ENCODE measurements at places on chromosomes 7 and 10.

DNA sequence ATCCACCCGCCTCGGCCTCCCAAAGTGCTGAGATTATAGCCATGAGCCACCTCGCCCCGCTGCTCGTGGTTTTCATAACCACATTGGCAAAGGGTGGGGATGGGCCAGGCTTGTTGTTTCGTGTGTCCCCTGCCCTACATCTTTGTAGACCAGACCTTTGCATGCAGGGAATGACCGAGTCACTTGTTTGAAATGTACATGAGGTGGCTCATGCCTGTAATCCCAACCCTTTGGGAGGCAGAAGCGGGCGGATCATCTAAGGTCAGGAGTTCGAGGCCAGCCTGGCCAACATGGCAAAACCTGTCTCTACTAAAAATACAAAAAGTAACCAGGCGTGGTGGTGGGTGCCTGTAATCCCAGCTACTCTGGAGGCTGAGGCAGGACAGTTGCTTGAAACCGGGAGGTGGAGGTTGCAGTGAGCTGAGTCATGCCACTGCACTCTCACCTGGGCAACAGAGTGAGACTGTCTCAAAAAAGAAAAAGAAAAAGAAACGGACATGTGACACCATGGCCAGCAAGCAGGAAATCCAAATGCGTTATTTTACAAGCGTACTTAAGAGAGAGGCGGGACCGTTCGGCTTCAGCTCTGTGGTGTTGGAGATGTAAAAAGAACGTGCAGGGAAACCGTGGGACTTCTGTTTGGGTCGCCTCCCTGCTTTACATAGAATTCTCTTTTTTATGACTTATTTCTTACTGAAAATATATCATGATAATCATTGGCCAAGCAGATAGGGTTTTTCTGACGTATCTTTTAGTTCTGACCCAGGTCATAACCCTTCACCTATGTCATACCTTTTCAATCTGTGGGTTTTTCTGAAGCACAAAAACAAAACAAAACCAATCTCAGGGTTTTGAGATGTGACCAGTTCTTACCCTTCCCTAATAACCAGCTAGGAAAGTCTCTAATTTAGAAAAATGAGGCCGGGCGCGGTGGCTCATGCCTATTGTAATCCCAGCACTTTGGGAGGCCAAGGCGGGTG lies 45.1 kb downstream of the WIPI2 start:
- DNase-seq: no peak

DNA sequence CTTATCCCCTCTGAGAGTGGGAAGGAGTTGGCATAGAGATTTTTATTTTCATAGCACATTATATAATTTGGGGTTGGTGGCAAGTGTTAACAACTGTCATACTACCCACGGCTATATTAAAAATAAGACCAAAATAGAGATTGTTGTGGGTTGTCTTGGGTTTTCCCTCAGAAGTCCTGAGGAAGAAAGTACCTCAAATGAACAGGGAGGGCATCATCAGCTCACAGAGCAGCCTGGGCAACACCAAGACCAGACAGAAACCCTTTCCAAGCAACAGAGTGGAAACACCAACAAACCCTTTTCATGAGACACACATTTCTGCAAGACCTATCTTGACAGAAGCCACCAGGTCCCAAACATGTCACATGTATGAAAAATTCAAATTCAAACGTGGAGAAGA lies 121.2 kb downstream of the GLI3 start:
- DNase-seq: no peak

GRCh38 chr7:69426705-69427104 lies 171.6 kb upstream of the AUTS2 start:
- no peak for DNase-seq

DNA sequence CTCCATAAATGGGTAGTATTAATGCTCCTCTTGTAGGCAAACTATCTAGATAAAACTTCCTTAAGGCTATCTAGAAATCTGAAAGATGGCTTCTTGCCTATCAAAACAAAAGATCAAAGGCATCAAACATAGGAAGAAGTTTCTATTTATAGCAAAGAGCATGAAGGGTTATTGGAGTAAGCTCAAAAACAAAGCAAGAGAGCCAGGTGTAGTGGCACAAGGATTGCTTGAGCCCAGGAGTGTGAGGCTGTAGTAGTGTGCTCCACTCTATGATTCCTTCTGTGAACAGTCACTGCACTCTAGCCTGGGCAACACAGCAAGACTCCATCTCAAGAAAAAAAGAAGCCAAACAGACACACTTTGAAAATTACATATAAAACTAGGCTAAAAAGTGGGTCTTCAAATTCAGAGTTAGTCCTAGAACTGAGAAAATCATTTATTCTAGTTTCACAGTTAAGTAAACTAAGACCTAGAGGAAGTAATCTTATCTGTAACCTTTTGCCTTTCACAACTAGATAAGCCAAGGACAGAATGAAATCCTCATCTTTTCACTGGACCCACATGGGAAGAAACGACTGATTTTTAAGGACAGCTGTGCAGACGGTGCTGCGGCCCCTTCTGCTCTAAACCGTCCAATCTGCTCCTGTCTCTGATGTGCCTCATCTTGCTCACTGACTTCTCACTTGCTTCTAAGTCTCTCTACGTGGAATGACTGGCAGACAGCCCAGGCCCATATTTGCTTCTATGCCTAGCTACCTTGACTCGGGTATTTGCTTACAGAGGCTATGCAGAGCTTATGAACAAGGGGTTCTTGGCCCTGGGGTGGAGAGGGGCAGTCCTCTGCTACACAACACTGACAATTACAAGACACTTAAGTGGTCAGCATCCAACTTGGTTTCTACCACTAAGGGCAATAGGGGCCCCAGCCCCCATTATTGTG lies 50.0 kb downstream of the ESYT2 start:
- no peak for DNase-seq

DNA sequence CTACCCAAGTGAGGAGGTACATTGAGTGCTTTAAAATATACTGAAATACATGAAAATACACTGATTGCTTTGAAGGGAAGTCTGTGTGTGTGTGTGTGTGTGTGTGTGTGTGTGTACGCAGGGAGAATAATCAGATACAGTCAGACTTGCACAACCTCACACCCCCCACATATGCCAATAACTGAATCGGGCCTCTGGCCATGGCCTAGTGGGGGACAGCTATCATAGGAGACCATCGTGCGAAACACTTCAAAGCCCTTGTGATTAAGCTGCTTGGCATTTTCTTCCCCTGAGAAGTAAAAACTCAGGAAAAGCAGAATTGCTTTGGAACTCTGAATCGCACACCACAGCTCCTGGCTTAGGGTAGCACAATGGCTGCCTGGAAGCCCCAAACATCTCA lies 135.1 kb downstream of the C10orf105 start:
- no peak for DNase-seq

- DNase-seq: no peak
Measured at GRCh38 chr7:46897381-46897780, 684.5 kb downstream of the TNS3 start.

GRCh38 chr7:379456-380138 lies 89.6 kb downstream of the FOXL3 start:
- DNase-seq: no peak

Data from activated naive CD8-positive, alpha-beta T cell treated with anti-CD3 and anti-CD28 coated beads for 36 hours (primary cell).